ENCODE measurements at places on chromosomes 1 and 21. TPM values are rescaled to one million over a fixed set of nuclear protein-coding genes. Genes with fewer than 3 reads are reported as not detected.

GRCh38 chr1:221334062-221334461 lies 407.8 kb downstream of the DUSP10 start:
- H3K27me3 ChIP-seq: no peaks in the 10 kb centered on the region
- no peak for DNase-seq
- no peak overlapping the region for H3K27ac ChIP-seq
- no peaks in the 10 kb centered on the region for H3K36me3 ChIP-seq
- H3K4me1 ChIP-seq: no peaks in the 10 kb centered on the region
- no peak overlapping the region for H3K4me3 ChIP-seq

DNA sequence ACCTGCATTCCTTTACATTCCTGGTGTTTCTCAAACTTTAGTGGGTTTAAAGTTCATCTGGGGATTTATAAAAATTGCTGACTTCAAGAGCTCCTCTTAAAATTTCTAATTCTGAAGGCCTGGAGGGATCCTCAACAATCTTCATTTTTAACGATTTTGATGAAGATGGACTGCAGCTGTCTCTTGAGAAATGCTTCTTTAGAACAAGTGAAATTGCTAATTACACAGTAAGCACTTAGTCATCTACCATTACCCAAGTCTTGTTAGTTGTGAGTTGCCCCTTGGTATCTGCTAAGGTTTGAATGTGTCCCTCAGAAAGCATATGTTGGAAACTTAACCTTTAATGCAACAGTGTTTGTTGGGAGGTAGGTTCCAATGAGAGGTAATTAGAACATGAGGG lies 163.7 kb downstream of the LTN1 start:
- DNase-seq: no peak
- H3K36me3 ChIP-seq: no peaks in the 10 kb centered on the region
- H3K27ac ChIP-seq: no peak overlapping the region
- H3K27me3 ChIP-seq: no peaks in the 10 kb centered on the region

DNA sequence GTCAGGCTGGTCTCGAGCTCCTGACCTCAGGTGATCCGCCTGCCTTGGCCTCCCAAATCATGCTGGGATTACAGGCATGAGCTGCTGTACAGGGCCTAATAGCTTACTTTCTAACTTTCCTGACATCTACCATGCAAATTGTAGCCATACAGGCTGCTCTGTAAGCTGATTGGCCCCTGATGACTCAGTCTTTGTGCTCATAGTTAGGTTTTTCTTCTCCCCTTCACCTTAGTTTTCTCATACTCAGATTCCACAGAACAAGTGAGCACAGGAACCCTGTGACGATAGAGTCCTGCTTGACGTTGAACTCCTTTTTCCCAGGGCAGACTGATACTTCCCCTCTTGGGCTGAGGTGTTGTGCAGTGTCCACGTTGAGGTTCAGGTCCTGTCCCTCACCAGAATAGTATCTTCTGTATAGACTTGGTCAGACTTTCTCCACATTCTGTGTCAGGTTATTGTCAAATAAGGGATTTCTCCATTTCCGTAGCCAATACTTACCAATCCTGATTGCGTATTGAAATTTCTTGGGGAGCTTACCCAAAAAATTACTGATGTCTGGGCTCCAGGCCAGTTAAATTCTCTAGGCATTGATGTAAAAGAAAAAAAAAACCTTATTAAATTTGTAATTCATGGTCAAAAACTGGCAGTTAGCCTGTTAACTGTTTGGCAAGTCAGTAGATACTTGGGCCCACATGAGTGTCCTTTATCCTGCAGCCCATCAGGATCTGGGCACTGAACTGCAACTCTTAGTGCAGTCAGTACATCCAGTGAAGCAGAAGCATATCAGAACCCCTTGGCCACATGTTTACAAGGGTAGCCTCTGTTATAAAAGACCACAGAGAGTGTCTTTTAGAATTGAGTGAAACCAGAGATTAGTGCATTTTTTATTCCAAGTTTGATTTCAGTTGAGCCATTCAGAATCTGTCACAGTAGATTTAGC lies 118.2 kb downstream of the DYRK1A start:
- peaks cover 49% of the 10 kb centered on the region for H3K36me3 ChIP-seq
- no peak for DNase-seq
- no peaks in the 10 kb centered on the region for H3K4me1 ChIP-seq
- H3K4me3 ChIP-seq: no peak overlapping the region
- H3K27me3 ChIP-seq: no peaks in the 10 kb centered on the region

- H3K4me1 ChIP-seq: peaks cover 6% of the 10 kb centered on the region
- H3K27me3 ChIP-seq: no peaks in the 10 kb centered on the region
- peak; percentile 62 for DNase-seq
- H3K27ac ChIP-seq: peak within 1 kb of the TSS; percentile 55
- peak within 1 kb of the TSS; percentile 74 for H3K4me3 ChIP-seq
Measured at GRCh38 chr1:179229214-179230140, at the start of gene ABL2. Gene ABL2 (minus strand): TSS chr1:179229677. CDS start chr1:179229397, 280 bp downstream.

DNA sequence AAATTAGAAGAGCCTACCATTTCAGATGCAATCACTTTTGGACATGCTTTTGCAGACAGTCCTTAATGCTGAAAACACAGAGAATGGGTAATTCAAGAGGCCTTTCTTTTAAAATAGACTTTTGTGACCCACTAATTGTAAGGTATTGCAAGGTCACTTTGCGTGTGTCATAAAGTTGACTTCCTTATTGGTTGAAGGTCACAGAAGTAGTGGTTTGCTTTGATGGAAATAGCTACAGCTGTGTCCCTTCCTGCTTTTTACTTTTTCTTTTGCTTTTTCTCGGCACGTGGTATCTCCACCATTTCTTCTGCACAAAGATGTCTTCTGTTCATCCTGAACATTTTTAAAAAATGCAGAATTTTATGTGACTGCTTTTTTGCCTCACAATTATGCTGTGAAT lies 146.8 kb downstream of the DYRK1A start:
- H3K4me3 ChIP-seq: no peak overlapping the region
- no peaks in the 10 kb centered on the region for H3K4me1 ChIP-seq
- no peaks in the 10 kb centered on the region for H3K27me3 ChIP-seq
- DNase-seq: no peak

DNA sequence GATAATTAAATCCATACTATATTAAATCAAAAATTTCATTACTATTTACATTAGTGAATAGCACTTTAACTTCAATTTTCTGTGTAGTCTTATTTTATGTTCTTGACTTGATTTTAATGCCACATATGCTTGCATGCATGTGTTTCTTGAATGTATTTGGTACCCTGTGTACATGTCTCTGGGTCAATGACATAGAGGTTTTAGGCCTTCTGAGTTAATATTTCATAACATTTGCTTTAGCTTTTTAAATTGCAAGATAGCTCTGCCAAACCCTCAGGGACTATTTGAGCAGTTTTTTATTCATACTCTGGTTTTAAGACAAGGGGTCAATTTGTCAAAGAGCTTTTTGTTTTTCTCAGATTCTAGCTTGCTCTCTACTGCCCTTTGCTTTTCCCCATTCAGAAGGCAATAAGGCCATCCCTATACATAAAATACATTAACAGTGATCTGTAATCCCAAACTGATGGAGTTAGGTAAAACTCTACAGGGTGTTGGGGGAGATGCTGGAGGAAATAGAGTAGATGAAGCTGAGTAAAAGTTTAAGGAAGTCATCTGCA lies 5.0 kb downstream of the MLLT11 start:
- no peak overlapping the region for H3K4me3 ChIP-seq
- H3K27me3 ChIP-seq: no peaks in the 10 kb centered on the region
- H3K36me3 ChIP-seq: no peaks in the 10 kb centered on the region
- H3K27ac ChIP-seq: no peak overlapping the region

The SPRR3 gene
- not detected for polyA plus RNA-seq

The IFI44 gene
- 14.5 TPM for polyA plus RNA-seq

The NID1 gene
- 76.0 TPM for polyA plus RNA-seq

DNA sequence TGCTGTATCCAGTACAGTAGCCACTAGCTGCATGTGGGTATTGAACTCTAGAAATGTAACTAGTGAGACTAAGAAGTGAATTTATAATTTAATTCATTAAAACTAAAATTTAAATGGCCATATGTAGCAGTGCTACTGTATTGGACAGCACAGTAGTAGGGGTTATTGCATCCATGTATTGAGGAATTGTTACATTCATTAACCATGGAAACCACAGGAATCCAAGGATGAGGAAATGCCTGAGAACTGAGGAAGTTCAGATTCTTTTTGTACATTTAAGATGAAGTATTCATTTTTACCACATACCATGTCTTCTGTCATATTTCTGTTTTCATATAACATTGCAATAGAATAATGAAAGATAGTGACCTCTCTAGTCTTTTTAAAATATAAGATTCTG lies 2.6 kb downstream of the MTF2 start:
- peak overlapping the region; percentile 98 for H3K4me3 ChIP-seq
- peaks cover 8% of the 10 kb centered on the region for H3K4me1 ChIP-seq
- DNase-seq: no peak
- no peaks in the 10 kb centered on the region for H3K27me3 ChIP-seq

DNA sequence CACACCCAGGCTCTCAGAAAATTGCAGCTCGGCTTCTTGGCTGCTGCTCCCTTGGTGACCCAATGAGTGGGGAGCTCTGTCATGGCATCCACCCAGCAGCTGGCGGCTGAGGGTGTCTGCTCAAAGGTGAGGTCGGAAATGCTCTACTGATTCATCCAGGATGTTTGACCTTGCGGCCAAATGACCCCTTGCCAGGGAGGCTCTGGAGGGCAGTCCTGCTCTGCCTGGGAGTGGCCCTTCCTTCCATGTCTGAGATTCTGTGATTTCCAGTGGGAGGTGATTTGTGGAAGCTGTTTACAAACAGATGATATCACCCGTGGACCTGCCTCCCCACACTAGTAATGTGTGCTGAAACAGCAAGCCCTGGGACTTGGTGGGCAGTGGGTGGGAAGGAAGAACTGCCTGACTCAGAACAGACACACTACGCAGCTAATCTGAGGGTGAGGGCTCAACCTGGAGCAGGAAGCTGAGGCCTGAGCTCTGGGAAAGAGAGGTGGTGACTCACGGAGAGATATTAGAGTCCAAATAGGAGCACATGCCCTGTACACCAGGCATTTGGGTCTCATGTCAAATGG lies 3.0 kb downstream of the CRCT1 start:
- H3K4me3 ChIP-seq: no peak overlapping the region
- no peak overlapping the region for H3K27ac ChIP-seq
- no peaks in the 10 kb centered on the region for H3K36me3 ChIP-seq
- peaks cover 28% of the 10 kb centered on the region for H3K27me3 ChIP-seq

DNA sequence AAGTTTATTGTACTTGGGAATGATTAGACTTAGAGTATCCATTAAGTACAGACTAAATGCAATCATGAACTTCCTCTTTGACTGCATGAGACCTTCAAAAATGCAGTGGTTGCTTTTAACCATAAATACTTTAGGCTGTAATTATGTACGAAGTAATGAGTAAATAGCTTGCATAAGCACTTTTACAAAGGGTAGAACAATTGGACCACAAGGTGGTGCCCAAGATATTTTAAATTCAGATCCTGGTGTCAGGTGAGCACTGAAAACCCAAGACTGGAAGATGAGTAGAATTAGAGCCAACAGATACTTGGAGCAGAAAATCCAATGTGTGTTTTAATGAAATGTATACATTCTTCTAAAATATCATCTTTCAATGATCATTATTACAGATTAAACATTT lies 43.4 kb upstream of the RHOU start:
- no peak overlapping the region for H3K27ac ChIP-seq
- no peaks in the 10 kb centered on the region for H3K27me3 ChIP-seq
- H3K36me3 ChIP-seq: no peaks in the 10 kb centered on the region
- peak; percentile 60 for DNase-seq
- no peaks in the 10 kb centered on the region for H3K4me1 ChIP-seq

GRCh38 chr1:26785611-26786436 lies 1.9 kb upstream of the PIGV start:
- peak overlapping the region; percentile 89 for H3K27ac ChIP-seq
- no peak overlapping the region for H3K4me3 ChIP-seq
- H3K4me1 ChIP-seq: peaks cover 27% of the 10 kb centered on the region
- H3K27me3 ChIP-seq: no peaks in the 10 kb centered on the region

DNA sequence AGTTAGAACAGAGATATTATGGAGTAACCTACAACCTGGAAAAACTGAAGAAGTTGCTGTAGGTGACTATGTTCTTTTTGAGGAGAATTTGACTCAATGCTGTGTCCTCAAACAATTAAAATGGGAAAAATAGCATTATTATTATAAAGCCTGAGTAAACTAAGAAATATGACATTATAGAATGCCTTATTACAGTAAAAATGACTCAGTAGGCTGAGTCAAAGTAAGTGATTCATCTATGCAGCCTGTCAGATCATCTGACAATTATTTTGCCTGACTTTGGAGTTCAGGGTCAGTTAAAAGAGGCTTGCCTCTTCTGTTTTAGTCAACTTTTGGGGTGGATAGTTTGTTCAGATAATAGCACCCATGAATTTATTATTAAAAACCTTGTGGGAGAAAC lies 150.8 kb upstream of the PTGFR start:
- no peaks in the 10 kb centered on the region for H3K27me3 ChIP-seq
- H3K36me3 ChIP-seq: no peaks in the 10 kb centered on the region
- H3K4me1 ChIP-seq: no peaks in the 10 kb centered on the region

DNA sequence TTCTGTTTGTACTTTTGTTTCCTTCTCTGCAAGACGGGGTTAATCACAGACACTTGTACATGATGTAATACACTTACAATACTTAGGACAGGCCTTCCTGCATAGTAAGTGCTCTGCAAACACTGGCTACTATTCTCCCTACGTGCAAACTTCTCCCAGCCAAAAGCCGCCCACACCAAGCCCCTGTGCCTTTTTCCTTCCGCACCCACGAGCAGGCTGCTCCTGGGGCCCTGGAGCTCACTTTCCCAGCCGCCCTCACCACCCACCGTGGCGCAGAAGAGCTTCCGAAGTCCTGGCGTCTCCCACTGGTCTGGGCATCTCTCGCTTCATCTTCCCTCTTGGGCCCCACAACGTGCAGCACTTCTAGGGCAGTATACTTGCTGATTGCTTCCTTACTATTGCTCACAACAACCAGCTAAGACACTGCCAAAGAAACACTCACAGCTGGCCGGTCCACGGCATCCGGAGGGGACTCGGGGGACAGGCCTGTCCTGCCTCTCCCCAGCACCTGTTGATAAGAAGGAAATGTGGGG lies 22.5 kb upstream of the GPR157 start:
- H3K4me1 ChIP-seq: no peaks in the 10 kb centered on the region
- H3K27ac ChIP-seq: no peak overlapping the region

DNA sequence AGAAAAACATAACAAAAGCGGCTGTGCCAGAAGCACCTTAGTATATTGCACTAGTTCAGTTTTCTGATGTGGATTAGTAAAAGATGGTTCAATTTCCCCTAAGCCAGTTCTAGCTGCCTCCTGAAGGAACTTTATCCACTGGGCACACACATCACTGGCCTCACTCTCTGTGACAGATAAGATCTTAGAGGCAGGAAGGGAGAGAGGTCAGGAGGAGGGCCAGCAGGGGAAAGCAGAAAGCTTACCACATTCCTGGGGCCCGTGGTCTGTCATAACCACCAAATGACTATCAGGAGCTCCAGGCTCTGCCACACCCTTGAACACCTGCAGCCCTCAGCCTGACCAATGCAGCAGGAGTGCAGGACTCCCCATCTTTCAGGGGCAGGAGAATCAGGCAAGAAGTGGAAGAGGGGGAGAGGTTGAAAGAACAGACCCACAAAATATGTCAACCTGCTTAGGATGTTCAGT lies 37.8 kb downstream of the LRRC71 start:
- peak overlapping the region; percentile 63 for H3K27ac ChIP-seq
- no peaks in the 10 kb centered on the region for H3K27me3 ChIP-seq
- peaks cover 83% of the 10 kb centered on the region for H3K36me3 ChIP-seq
- peaks cover 14% of the 10 kb centered on the region for H3K4me1 ChIP-seq

The PRDM16 gene
- polyA plus RNA-seq: 20.6 TPM
